ENCODE measurements at places on chromosomes 3 and 15.

- DNase-seq = no peak
These were observed 227.4 kb downstream of the UACA start for GRCh38 chr15:70535955-70536338.

DNA sequence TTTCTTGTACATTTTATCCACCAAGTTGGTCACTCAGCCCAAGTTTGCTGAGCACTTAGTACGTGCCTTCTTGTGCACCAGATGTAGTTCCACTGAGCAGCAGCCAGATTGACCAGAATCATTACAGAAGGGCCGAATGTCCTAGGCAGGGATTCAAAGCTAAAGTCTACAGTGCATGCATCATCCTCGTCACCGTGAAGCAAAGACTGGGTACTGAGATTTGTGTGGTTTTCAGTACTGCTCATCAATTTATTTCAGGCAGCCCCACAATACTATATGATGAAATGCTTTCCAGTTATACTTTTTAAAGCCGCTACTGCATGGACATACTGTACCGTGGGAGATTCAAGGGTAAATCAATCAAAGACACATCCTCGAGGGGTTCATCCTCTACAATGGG, 227.0 kb downstream of the ARRDC4 start:
- DNase-seq = no peak

- DNase-seq = no peak
These were observed 136.8 kb downstream of the PGPEP1L start for GRCh38 chr15:98870788-98871187.

DNA sequence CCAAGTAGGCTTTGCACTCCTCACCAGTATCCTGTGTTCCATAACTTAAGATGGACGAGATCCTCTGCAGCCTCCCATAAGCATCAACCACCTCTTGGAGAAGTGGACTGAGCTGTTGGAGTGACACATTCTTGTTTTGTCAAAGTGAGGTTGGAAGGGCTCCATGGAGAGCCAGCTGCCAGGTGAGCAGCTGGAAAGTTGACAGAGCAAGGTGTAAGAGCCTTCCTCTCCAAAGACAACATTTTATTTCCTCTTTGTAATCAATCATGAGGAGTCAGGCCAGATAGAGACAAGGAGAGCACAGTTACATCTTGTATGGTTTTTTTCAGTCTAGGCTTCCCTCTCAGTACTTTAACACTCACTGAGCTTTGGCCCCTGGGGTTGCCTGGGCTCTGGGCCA, 5.1 kb downstream of the ABI3BP start:
- no peak for DNase-seq

DNA sequence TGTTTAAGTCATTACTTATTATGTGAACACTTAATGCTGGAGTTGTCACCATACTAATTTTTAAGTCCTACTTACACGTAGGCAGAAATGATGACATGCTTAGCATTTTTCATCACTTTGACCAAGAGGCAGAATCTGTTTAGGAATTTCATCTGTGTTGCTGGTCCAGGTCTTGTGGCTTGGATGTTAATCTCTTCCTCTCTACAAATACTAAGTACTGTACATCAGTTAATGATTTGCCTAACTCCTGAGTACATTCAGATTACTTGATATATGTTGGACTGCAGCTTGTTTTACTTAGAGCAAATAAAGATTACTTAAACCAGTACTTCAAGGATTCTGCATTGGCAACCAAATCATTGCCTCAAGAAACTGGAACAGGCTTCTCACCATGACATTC, 8.6 kb downstream of the SNRK start:
- no peak for DNase-seq

- DNase-seq = no peak
These were observed 18.6 kb downstream of the NDUFB4 start for GRCh38 chr3:120614765-120615164.

DNA sequence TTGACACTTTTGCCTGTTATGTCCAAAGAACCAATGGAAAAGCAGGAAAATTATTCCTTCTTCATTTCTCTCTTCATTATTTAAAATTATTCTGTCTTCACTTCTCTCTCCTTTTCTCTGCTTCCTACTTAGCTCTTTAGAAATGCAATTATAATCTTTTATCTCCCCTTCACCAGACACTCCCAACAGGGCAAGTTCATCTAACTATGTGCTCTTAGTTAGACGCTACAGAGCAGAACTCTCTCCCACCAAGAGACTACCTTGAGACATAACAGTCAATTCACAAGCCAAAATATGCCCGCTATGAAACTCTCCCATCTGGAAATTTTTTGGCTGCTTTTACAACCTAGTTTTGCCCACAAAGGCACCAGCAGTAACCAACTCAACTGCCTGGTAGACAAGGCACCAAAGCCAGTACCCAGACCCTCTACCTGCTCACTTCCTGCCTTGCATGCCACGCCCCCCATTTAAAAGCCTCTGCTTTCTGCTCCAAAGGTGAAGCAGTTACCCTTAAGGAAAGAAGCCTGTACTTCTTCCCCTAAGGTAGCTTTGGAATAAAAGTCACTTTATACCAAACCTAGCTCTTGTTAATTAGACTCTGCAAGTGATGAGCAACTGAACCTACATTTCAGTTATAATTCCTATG, 28.1 kb downstream of the CCRL2 start:
- DNase-seq = no peak

- no peak for DNase-seq
These were observed 142.6 kb downstream of the RPLP1 start for GRCh38 chr15:69595009-69595791.

DNA sequence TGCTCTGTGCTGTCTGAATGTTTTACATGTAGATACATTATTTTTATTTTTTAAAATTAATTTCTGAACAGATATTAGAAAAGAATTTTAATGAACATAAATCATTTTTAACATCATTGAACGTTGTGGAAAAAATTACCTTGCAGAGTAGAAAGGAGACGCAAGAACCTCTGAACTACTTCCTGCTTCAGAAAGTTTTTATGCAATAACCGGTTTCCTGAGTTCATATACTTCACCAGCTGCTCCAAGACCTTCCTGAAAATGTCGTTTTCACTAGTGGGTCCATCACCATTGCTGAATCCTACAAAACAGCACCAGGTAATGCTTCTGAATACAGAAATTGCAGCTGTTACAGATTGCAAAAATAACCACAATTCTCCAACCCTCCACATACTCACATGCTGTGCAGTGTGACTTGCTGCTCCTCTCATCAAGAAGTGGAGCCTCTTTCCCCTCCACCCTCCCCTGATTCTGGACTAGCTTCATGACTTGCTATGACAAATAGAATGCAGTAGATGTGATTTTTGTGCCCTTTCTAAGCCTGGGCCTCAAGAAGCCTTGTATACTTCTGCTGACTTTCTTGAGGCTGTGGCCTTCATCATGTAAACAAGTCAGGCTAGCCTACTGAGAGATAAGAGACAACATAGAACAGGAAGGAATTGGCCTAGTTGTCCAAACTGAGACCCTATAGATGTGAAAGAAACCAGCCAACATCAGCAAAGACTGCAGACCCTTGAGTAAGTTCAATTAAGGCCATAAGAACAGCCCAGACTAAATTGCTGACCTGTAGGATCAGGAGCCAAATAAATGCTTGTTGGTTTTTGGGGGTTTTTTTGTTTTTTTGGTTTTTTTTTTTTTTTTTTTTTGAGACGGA, 80.4 kb downstream of the TRANK1 start:
- no peak for DNase-seq

- DNase-seq = no peak
These were observed 1.1 kb upstream of the HAPLN3 start for GRCh38 chr15:88896333-88897033.

- no peak for DNase-seq
These were observed 751.3 kb downstream of the ZNF385D start for GRCh38 chr3:20999661-21000060.

GRCh38 chr3:10432931-10433330, 72.5 kb downstream of the ATP2B2 start:
- DNase-seq = no peak

GRCh38 chr3:196138482-196139254, 56.8 kb upstream of the TFRC start:
- DNase-seq = no peak

- no peak for DNase-seq
These were observed 293.9 kb upstream of the RBMS3 start for GRCh38 chr3:28986922-28987321.

DNA sequence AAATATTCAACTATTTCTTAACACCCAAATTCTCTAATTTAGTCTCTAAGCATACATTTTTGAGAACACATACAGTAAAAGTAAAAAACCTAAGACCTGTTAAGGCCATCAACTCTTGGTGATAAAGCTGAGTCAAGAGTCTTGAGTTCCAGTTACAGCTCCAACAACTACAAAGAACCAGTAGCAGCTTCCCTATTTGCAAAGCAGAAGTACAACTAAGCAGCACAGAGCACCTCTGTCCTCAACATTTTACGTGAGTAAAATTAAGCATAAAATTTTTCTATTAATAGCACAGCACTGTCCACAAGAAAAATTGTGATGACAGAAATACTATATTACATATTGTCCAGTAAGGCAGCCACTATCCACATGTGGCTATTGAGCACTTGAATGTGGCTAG, 4.4 kb downstream of the PCOLCE2 start:
- DNase-seq = no peak

- DNase-seq = no peak
These were observed 191.9 kb downstream of the ADAMTS9 start for GRCh38 chr3:64495781-64496334.

DNA sequence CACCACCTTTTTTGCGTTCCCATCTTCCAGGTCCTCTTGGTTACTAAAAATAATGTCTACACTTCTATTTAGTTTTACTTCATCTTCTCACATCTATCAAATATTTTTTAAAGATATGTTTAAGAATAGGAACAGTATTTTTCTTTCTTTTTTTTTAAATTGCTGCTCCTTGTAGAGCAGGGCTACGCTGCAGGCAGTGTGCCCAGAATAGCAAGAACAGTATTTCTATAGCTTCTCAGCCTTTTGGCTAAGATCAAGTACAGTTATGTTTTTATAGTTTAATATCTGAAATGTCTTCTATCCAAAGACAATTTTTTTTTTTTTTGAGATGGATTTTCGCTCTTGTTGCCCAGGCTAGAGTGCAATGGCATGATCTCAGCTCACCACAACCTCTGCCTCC, 73.0 kb downstream of the MYO9A start:
- no peak for DNase-seq

DNA sequence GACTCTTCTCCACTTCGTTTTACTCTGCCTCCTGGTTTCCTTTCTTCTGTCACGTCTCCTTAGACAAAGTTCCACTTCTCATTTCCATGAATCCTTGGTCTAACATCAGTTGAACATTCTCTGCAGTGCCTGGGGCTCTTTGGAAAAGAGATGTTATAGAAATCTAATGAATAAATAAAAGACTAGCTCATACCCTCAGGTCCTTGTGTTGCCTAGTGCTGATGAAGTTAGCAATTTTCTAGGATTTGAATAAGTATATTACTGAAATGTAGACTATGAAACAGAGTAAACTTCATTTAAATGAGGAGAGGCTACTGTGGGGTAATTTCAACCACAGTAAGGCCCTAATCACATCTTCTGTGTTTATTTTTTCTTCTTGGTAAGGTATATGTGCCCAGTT, 146.9 kb upstream of the CADPS start:
- no peak for DNase-seq

DNA sequence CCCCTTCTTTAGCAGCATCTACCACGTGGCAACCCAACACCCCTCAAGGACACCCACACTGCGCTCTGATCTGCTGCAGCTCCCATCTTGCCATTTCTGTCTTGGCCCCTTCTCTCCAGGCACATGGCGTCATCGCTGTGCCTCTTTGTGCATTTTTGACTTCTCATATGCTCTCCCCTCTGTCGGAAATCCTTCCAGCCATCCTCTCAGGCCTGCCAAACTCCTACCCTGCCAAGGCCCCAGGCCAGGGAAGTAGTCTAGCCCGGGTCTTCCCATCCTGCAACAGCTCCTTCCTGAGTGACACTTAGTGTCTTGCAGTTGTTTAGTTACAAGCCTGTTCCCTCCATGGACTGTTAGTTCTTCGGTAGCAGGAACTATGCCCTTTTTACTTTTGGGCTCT, 34.0 kb upstream of the CTXND1 start:
- no peak for DNase-seq

DNA sequence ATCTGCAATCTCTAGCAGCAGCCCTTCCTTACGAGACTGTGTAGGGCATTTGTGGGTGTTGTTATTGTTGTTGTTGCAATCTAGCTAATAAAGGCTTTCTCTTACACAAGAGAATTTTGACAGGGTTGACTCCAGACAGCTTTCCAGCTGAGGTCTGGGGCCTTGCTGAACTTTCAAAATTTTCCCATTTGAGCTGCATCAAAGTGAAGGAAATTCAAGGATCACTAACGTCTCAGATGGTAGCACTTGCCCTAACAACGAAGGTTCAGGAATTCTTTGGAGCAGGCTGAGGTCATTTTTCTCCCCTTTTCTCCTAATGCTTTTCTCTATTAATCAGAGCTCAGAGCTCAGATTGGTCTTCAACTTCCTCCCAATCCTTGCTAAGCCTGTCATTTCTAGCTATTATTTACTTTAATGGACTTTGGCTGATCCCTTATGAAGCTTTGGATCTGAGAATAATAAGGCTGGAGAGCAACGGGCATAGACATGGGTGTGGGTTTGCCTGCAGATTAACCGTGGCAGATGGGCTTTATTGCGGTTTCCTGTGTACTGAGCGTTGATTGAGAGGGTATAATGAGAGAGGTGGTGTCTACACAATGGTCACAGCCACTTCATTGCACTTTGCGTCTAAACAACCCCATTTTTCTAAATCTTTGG, 614.0 kb upstream of the AGTR1 start:
- no peak for DNase-seq

DNA sequence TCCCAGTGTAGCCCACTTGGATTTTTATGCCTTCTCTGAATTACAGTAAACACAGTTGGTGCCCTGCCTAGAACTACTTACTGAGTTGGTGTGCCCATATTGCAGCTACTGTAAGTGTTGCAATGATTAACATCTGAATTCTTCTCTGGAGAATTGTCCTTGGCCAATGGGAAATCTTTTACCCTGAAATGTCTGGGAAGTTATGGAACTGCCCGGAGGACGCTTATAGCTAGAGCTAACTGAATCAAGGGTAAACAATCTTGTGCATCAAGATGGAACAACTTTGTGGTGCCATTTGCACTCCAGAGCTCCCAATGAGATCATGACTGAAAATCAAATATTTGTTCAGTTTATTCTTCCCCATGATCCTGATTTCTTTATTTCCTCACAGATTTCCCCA, 246.7 kb upstream of the CBLB start:
- DNase-seq = no peak

GRCh38 chr15:56058986-56059385, 65.6 kb upstream of the NEDD4 start:
- no peak for DNase-seq

DNA sequence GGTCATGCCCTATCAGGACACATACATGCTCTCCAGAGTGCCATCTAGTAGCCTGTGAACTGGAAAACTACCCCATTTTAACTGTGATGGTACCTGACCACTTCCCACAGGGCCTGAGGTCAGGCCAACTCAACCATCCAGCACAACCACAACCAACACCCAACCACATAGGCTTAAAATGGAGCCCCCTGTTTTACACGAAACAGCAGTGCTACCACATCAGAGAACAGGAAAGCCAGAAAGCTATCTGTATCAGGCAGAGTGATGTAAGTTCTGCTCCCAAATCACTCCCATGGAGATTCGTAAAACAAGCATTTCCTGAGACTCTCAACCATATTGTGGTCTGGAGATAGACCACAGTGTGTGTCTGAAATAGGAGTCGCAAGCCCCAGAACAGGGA, 1017.3 kb upstream of the EPHA6 start:
- no peak for DNase-seq

- DNase-seq = no peak
These were observed 45.0 kb downstream of the ZNF860 start for GRCh38 chr3:32026593-32026992.

Measured in stimulated activated CD8-positive, alpha-beta memory T cell treated with anti-CD3 and anti-CD28 coated beads, Interleukin-7, amount 100 ng/mL, for 1 hour (primary cell).